ENCODE measurements at places on chromosomes 2 and 18. TPM values are rescaled to one million over a fixed set of nuclear protein-coding genes. Genes with fewer than 3 reads are reported as not detected.

DNA sequence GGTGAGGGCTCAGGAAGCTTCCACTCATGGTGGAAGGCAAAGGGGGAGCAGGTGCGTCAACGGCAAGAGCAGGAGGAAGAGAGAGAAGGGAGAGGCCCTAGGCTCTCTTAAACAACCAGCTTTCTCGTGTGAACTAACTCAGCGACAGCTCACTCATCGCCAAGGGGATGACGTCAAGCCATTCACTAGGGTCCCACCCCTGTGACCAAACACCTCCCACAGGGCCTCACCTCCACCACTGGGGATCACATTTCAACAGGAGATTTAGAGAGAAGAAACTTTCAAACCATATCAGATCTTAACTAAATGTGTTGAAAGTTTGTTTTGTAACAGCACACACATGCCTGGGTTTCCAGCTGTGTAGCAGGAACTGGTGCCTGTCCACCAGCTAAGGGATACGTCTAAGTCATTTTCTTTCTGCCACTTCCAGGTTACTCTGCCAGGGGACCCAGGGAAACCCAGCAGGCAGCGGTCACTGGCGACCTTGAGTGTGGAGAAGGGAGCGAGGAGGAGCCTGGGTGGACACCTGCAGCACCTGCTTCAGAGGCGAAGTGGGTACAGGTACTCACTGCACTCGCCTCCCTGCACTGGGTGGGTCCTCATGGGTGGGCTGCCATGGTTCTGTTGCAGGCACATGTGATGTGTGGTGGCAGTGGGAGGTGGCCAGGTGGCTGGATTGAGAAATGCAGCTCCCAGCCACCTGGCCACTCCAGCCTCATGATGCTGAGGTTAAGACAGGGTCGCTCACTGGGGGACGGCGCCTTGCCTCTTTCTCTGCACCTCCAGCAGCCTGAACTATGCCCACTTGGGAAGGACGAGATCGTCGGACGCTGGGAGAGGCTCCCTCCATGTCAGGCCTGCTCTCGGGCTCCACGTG, 8.4 kb upstream of the GPC1 start:
- peak; percentile 85 for DNase-seq

GRCh38 chr2:161709428-161709827, 85.2 kb downstream of the SLC4A10 start:
- no peak for DNase-seq

M1AP gene
- total RNA-seq = 3.2 TPM

RAPH1 gene
- 12.3 TPM for total RNA-seq

GULP1 gene
- 11.3 TPM for total RNA-seq

DSG4 gene
- total RNA-seq = 0.04 TPM
